ENCODE measurements at places on chromosomes 1 and 21. TPM values are rescaled to one million over a fixed set of nuclear protein-coding genes. Genes with fewer than 3 reads are reported as not detected.

The FAM177B gene
- total RNA-seq = not detected

The RHEX gene
- total RNA-seq = not detected

The SERPINC1 gene
- total RNA-seq = 0.25 TPM

The SH3D21 gene
- 33.0 TPM for total RNA-seq

DNA sequence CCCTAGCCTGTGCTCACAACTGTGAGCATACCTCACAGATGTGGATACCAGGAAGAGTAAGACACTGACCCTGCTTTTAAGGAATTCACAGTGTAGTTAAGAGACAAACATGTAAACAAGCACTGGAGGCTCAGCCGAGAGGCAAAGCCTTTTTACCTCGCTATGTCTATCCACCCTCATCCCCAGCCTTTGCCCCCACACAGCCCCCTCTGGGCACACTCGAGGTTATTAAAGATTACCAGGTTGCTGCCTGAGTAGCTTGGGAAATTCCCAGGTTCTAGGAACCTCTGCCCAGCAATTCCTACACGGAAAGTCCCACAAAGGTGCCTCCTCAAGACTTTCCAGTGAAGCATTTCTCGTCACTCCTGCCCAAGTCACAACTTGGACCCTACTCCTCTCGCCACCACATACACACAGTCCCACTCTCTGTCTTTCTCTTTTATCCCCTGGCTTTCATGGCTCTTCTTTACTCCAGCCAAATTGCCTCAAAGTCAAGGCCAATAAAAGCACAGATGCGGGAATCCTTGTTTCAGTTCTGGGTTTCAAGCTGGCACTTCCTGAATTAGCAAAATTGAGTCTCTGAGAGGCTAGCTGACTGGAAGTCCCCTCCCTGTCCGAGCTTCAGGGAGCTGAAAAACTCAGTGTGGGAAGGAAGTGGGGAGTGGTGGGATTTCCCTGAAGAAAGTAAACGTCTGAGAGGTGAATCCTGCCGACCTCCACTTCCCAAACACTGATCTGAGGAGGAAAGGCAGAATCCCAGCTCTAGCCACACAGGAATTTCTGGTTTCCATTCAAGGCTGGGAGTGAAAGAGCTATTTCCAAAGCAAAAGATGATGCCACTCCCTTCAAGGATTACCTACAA is 7.6 kb downstream of the DENND2D start:
- H3K4me3 ChIP-seq = peak overlapping the region; percentile 16
- H3K36me3 ChIP-seq = peaks cover 100% of the 10 kb centered on the region
- peaks cover 96% of the 10 kb centered on the region for H3K4me1 ChIP-seq
- no peak for DNase-seq
- H3K27ac ChIP-seq = peak overlapping the region; percentile 98

DNA sequence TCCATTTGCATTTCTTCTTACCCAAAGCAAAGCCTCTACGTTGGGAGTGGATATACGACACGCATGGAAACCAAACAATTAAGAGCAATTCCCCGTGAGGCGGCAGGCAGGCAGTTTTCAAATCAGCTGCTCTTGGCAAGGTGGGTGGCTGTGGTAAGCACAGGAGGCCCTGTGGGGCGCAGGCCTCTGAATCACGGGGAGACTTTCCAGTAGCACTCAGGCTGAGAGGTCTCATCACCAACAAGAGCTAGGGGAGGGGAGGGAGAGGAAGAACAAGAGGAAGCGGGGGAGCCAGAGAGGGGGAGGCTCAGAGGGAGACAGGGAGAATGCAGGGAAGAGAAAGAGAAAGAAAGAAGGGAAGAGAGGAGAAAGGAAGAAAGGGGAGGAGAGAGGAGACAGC is 56.4 kb downstream of the MT1HL1 start:
- no peak overlapping the region for H3K4me3 ChIP-seq
- no peaks in the 10 kb centered on the region for H3K4me1 ChIP-seq
- peaks cover 10% of the 10 kb centered on the region for H3K27me3 ChIP-seq
- H3K27ac ChIP-seq = no peak overlapping the region
- DNase-seq = peak; percentile 16
- no peaks in the 10 kb centered on the region for H3K36me3 ChIP-seq

DNA sequence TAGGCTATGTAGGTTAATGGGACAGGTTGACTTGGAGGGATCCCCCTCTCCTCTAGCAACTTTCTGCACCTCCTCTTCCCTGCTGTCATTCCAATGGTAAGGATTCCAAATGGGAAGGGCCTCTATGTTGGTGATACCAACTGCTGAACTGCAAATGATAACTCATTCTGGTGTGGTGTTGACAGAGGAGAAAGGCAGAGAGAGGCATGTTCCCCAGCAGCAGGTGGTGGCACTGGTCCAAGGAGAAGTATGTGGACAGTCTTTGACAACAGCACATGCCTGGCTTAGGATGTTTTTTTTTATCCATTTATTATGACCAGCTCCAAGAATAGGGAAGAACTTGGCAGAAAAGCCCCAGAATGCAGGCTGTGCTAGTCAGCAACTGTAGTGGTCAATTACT is 19.6 kb upstream of the SPAG17 start:
- H3K36me3 ChIP-seq = no peaks in the 10 kb centered on the region
- H3K4me1 ChIP-seq = peaks cover 4% of the 10 kb centered on the region
- no peak for DNase-seq
- no peak overlapping the region for H3K4me3 ChIP-seq

GRCh38 chr21:34279285-34279684 is 84.5 kb upstream of the KCNE2 start:
- H3K27ac ChIP-seq = no peak overlapping the region
- H3K27me3 ChIP-seq = peaks cover 2% of the 10 kb centered on the region
- no peak for DNase-seq
- peaks cover 2% of the 10 kb centered on the region for H3K36me3 ChIP-seq
- peaks cover 12% of the 10 kb centered on the region for H3K4me1 ChIP-seq

GRCh38 chr1:41530411-41530810 is 45.9 kb upstream of the EDN2 start:
- H3K27me3 ChIP-seq = no peaks in the 10 kb centered on the region
- H3K36me3 ChIP-seq = peaks cover 33% of the 10 kb centered on the region
- no peak overlapping the region for H3K4me3 ChIP-seq
- H3K27ac ChIP-seq = no peak overlapping the region
- H3K4me1 ChIP-seq = no peaks in the 10 kb centered on the region
- DNase-seq = no peak

- H3K4me1 ChIP-seq = peaks cover 5% of the 10 kb centered on the region
- no peaks in the 10 kb centered on the region for H3K36me3 ChIP-seq
- H3K27me3 ChIP-seq = peaks cover 1% of the 10 kb centered on the region
- peak overlapping the region; percentile 25 for H3K27ac ChIP-seq
Measured at GRCh38 chr1:5481889-5482288, 510.3 kb downstream of the NPHP4 start.

DNA sequence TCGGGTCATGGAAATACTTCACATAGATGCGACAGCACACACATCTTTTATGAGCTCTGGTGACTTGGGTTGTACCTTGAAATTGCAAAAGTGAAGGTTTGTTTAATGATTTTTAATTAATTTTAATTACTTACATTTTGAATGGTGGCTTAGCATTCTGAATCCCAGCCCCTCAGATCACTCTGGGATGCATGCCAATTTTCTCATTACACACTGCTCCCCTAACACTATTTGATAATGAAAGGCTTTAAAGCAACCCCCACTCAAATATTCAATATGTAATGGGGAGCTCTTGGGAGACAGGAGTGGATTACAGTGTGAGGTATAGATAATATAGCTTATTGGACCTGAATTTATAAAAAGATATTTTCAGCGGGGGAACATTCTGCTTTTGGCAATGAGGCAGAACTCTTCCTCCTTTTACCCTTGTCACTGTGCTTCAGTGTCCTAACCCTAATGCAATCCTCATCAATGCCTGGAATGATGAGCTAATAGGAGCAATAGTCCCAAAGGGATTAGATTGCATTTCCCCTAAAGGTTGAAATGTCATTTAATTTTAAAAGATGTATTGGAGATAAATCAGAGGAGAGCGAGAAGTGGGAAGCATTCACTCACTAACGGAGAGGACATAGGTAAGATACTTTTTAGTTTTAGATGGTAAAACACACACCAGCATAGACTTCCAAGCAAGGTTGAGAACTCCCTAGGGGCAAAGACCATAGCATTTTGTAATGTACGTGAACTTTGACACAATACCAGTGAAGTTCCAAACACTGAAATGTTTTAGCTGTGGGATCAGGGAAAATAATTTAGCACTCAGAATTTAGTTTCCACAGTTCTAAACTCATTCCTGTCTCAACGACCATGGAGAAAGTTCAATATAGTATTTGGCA is 384.1 kb upstream of the PLXNA2 start:
- H3K27ac ChIP-seq = no peak overlapping the region
- no peaks in the 10 kb centered on the region for H3K36me3 ChIP-seq
- H3K4me3 ChIP-seq = no peak overlapping the region
- DNase-seq = no peak
- peaks cover 3% of the 10 kb centered on the region for H3K27me3 ChIP-seq

DNA sequence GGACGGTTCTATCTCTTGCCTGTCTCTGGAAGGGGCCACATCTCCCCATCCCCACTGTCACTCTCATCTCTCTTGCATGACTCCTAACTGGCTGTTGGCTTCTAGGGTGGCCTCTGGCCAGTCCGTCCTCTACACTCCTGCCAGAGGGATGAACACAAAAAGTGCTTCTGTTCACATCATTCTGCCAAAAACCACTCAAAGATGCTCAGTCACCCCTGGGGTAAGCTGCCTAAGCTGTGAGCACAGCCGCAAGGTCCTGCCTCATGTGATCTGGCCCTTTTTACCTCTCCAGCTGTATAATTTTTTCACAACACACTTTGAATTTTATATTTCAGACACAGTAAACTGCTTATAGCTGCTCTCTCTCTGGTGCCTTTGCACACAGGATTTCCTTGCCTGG is 97.6 kb upstream of the CD34 start:
- no peaks in the 10 kb centered on the region for H3K27me3 ChIP-seq
- H3K36me3 ChIP-seq = no peaks in the 10 kb centered on the region
- no peak overlapping the region for H3K27ac ChIP-seq
- no peak overlapping the region for H3K4me3 ChIP-seq
- DNase-seq = no peak

- no peaks in the 10 kb centered on the region for H3K27me3 ChIP-seq
- H3K27ac ChIP-seq = peak overlapping the region; percentile 77
- peaks cover 63% of the 10 kb centered on the region for H3K4me1 ChIP-seq
- no peaks in the 10 kb centered on the region for H3K36me3 ChIP-seq
- no peak overlapping the region for H3K4me3 ChIP-seq
- peak; percentile 32 for DNase-seq
Measured at GRCh38 chr1:92973203-92973897, 12.1 kb upstream of the DIPK1A start.

- H3K27me3 ChIP-seq = no peaks in the 10 kb centered on the region
- H3K36me3 ChIP-seq = peaks cover 4% of the 10 kb centered on the region
- H3K4me1 ChIP-seq = peaks cover 85% of the 10 kb centered on the region
- no peak overlapping the region for H3K4me3 ChIP-seq
Measured at GRCh38 chr1:13760921-13761320, 60.9 kb downstream of the PRDM2 start.

- peaks cover 34% of the 10 kb centered on the region for H3K36me3 ChIP-seq
- peaks cover 58% of the 10 kb centered on the region for H3K4me1 ChIP-seq
- H3K4me3 ChIP-seq = peak overlapping the region; percentile 96
- peak overlapping the region; percentile 98 for H3K27ac ChIP-seq
- no peaks in the 10 kb centered on the region for H3K27me3 ChIP-seq
- DNase-seq = peak; percentile 68
Measured at GRCh38 chr1:22053017-22053860, 730 bp downstream of the CDC42 start.

GRCh38 chr1:16205891-16206546 is 6.4 kb downstream of the ARHGEF19 start:
- peaks cover 2% of the 10 kb centered on the region for H3K36me3 ChIP-seq
- peaks cover 9% of the 10 kb centered on the region for H3K4me1 ChIP-seq
- H3K4me3 ChIP-seq = peak overlapping the region; percentile 72
- H3K27ac ChIP-seq = peak overlapping the region; percentile 90
- H3K27me3 ChIP-seq = no peaks in the 10 kb centered on the region

DNA sequence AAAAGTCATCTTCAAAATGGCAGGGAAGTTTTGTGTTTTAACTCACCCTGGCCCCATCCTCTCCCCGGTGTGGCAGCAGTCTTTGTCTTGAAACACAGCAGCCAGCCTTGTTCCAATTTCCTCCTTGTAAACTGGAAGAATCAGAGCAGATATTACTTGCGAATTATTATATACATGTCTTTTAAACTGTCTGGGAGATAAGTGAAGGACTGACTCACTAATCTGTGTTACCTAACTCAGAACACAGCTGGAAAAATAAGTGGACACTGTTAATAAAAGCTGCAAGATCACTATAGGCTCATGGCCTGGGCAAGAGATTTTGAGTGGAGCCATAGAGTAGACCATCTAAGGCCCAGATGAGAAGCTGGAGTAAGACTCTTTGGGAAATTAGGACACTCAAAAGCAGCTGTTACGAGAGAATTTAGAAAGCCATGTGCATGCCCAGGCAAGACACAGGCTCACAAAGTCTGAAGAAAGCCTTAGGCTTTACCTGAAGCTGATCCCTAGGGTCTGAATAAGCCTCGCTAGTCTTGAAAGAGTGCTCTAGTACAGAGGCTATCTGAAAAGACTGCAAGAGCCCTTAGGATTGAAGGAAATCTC is 233.0 kb upstream of the RAB4A start:
- peaks cover 7% of the 10 kb centered on the region for H3K27me3 ChIP-seq
- H3K4me1 ChIP-seq = peaks cover 30% of the 10 kb centered on the region
- no peak for DNase-seq
- H3K4me3 ChIP-seq = no peak overlapping the region

- H3K4me3 ChIP-seq = no peak overlapping the region
- DNase-seq = no peak
- peaks cover 61% of the 10 kb centered on the region for H3K4me1 ChIP-seq
- H3K36me3 ChIP-seq = peaks cover 27% of the 10 kb centered on the region
- H3K27me3 ChIP-seq = no peaks in the 10 kb centered on the region
Measured at GRCh38 chr1:154430903-154431302, 25.8 kb downstream of the IL6R start.

GRCh38 chr1:39258146-39258924 is 53.8 kb downstream of the MACF1 start:
- peak; percentile 75 for DNase-seq
- H3K4me1 ChIP-seq = peaks cover 37% of the 10 kb centered on the region
- H3K36me3 ChIP-seq = peaks cover 27% of the 10 kb centered on the region
- H3K27me3 ChIP-seq = no peaks in the 10 kb centered on the region
- no peak overlapping the region for H3K4me3 ChIP-seq

DNA sequence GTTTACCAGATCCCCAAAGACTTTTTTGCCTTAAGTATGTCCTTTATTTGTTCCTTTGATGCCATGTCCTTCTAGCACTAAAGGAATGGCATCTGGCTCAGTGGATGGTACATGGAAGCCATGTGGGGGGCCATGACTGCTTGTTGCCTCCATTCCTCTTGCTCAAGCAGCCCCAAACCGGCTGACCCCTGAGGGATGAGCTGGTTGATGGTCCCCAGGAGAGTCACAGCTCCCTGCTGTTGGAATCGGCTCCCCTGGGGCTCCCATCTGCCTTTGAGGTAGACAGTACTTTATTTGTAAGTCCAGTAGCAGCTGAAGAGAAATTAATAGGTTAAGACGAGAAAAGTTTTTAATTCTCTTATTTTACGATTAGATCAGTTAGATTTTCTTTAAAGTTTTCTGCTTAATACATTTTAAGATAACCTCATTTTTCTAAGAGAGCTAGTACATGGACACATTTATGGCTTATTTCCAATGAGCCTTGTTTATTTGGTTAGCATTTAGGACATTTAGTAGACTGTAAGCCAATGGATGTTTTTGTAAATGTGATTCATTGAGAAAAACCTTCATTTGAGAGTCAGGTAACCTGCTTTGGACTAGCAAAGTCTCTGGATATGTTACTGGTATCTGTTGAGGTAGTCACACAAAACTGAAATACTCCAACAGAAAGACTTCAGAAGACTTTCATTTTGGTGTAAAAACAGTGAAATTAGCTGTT is 88.2 kb downstream of the CAMTA1 start:
- H3K36me3 ChIP-seq = peaks cover 4% of the 10 kb centered on the region
- no peak for DNase-seq
- H3K27me3 ChIP-seq = no peaks in the 10 kb centered on the region
- H3K4me1 ChIP-seq = peaks cover 18% of the 10 kb centered on the region

- H3K27ac ChIP-seq = no peak overlapping the region
- H3K27me3 ChIP-seq = no peaks in the 10 kb centered on the region
- peaks cover 8% of the 10 kb centered on the region for H3K4me1 ChIP-seq
- no peak overlapping the region for H3K4me3 ChIP-seq
- DNase-seq = no peak
Measured at GRCh38 chr1:113490384-113490783, 100.1 kb downstream of the MAGI3 start.

All from activated CD4-positive, alpha-beta T cell treated with anti-CD3 and anti-CD28 coated beads for 36 hours (primary cell).